ENCODE measurements at places on chromosomes 5 and 9.

DNA sequence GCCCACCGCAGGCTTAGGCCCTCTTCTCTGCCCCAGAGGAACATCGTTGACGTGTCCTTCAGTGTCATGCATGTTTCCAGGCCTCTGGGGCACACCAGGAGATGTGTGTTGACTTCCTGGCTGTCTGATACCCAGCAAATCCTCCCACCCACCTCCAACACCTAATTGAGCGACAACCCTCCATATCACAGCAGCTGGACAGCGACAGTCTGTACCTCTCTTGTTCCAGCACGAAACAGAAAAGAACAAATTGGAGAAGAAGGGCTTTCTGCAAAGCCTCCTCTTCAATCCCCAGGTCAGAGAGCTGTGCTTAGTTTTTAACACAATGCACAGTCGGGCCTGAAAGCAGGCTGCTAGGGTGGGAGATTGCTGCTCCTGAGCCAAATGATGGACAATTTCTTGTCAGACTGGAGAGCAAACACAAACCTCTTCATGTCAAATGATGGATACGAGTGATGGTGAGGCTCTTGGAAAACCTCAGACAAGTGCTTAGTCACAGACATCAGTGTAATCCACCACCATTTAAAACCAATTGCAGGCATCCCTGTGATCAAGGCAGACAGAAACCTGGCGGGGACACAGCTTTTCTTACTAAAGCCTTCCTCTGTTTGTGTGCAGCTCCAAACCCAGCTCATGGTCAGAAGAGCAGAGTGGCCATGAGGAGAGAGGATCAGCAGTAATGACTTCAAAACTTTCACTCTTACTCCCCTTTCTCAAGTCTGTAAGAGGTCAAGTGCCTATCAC is 110.6 kb downstream of the EBF1 start:
- DNase-seq = no peak

DNA sequence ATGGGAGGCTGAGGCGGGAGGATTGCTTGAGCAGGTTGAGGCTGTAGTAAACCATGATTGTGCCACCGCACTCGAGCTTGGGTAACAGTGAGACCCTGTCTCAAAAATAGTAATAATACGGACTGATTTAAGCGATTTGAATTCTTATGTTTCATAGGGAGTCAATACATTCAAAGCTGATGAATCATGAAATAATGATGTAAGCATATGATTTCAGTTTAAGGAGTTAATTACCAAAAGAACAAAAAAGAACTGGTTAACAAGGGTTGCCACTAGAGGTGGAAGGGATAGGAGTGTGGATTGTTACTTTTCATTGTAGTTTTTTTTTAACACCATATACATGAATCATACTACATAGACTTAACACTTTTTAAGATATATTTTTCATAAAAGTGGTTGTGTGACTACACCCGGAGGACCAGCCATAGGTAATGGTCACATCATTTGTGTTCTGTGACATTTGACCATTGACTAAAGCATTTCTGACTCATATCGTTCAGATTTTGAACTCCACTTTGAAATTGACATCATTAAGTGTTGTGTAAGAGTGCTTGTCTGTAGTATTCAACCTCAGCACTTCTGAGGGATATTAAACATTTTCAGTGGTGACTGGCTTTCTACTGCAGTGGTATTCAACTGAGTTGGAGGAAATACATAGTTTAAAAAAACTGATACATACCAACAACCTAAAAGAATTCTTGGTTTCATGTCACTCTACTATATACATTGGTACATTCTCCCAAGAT is 7.0 kb downstream of the TRMT10B start:
- DNase-seq = no peak

DNA sequence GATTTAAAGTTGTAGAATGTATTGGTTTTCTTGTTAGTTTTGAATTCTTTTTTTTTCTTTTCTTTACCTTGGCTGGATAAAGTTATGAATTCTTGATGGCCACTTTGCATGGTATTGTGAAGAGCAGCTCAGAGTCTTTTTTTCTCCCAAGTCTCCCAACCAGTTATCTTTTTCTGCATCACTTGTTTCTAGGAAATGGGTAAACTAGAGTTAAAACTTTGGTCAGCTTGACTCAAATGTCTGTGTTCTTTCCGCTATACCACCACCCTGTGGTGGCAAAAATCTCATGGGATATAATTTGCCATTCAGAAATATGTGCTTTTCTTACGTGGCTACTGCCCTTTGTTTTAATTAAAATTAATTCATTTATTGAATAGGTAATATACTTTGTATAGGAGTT is 113.2 kb downstream of the UNC13B start:
- DNase-seq = no peak

- DNase-seq = no peak
These were observed 492.6 kb upstream of the BRINP1 start for GRCh38 chr9:119861842-119862241.

DNA sequence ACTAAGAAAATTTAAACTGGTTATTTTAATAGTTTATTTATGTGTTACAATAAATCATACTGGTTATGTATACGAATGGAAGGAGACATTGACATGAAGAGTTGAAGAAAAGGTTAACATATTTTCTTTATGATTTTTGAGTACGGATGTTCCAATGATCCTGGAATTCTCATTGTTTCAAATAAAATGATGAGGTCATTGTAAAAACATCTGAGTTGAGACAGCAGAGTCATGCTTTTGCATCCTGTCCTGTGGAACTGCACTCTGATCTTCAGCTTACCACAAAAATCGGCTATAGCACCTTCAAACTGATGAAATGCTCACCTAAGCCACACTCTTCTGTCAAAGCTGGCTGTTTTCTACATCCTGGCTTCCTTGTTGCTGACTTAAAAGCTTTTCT is 67.8 kb downstream of the PTCD2 start:
- no peak for DNase-seq

- DNase-seq = no peak
These were observed 55.4 kb downstream of the CDC14B start for GRCh38 chr9:96564217-96564616.

DNA sequence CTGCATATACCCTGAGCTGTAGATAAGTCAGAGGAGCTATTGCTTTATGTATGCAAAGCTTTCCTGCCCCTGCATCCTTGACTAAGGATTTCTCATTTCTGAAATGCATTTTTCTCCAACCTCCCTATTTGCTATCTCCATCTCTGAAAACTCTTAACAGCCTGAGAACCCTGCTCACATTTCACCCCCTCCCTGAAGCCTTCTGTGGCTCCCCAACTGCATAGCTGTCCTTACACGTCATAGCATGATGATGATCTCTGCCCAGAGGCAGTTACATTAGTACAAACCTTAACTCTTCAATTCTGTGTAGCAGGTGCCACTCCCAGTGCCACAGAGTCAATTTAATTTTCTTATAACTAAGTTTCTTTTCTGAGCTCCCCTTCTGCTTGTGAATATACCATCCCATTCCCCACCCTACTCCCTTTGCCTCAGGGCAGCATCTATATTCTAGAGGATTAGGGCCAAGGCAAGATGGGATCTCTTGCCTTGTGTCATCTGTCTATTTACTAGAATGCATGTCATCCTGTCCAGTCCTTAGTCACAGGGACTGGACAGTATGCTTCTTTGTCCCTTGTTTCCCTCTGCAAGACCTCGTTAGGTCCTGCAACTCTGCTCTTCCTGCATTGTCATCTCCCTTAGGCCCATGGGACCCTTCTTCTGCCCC is 149.7 kb upstream of the SPRY4 start:
- DNase-seq = no peak

- no peak for DNase-seq
These were observed 55.1 kb upstream of the PRLR start for GRCh38 chr5:35285435-35285834.

GRCh38 chr9:109245310-109245897 is 75.5 kb downstream of the EPB41L4B start:
- no peak for DNase-seq

- DNase-seq = no peak
These were observed 279.2 kb upstream of the ZNF462 start for GRCh38 chr9:106583751-106584150.

GRCh38 chr5:2906302-2907090 is 155.0 kb upstream of the IRX2 start:
- DNase-seq = no peak

- DNase-seq = no peak
These were observed 8.2 kb upstream of the DOCK2 start for GRCh38 chr5:169628892-169629291.

DNA sequence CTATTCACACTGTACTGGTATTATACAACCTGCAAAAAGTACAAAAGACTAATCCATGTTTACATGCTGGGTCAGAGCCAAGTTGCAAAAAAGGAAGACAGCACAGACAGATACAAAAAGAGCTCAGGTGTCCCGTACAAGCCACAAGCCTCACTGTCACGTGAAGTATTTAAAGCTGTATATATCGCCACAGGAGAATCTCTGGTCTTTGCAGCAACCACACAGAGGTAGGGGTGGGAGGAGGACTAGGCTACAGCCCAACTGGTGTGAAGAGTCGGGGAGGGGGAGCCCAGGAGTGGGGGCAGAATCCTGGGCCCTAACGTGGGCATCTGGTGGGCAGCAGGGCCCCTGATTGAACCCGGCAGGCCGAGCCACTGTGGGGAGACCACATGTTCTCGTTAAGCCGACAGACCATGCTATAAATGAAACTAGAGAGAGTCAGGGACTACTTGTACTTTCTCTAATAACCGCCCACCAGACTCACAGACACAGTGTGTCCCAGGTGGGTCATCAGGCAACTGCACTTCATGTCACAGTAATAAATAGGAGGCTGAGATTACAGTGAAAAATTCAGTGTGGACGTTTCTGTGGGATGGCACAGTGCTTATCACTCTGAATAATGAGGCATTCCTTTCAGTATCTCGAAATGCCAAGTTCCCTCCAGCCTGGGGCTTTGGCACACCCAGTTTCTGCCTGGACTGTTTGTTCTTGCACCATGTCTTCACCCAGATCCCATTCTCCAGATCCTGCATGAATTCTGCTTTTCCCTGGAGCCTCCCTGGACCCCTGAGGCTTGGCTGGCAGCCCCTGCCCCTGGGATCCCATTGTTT is 79.3 kb upstream of the SH3PXD2B start:
- DNase-seq = no peak
